ENCODE measurements at places on chromosomes 6 and 20. TPM values are rescaled to one million over a fixed set of nuclear protein-coding genes. Genes with fewer than 3 reads are reported as not detected.

- DNase-seq = peak; percentile 77
These were observed 693 bp downstream of the HLA-F start for GRCh38 chr6:29723666-29724588.

- no peak for DNase-seq
These were observed 65.9 kb downstream of the CRYBG1 start for GRCh38 chr6:106426250-106426970.

DNA sequence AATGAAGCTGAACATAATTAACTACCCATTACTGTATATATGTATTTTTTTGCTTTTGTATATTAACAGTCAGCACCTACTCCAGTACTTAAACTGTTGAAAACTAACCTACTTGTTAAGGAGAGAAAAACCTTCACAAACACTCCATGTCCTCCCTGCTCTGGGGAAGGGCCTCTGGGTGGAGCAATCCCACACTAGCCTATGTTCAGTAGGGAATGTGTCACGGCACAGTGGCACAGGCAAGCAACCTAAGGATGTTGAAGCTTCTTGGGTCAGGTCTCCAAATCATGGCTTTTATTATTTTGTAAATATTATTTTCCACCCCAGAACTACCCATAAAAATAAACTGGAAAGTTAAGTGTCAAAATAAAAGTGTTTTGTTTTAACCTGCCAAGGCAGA lies 5.3 kb downstream of the MAN1A1 start:
- no peak for DNase-seq

DNAAF9 gene
- total RNA-seq = 22.1 TPM

DNA sequence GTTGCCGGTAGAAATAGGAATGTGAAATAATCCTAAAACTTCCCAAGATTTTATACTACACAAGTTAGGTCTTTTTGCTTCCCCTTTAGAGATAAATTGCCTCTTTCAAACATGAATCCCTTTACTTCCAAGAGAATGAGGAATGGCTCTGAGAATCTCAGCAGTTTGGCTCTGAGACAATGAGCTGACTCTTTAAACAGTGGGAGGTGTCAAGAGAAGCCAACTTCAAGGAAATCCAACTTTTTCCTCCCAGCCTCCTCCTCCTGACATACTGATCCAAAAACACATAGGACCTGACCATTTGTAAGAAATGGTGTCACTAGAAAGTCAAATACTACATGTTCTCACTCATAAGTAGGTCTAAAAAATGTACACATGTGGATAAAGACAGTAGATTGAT lies 154.2 kb downstream of the ALDH8A1 start:
- no peak for DNase-seq

DNA sequence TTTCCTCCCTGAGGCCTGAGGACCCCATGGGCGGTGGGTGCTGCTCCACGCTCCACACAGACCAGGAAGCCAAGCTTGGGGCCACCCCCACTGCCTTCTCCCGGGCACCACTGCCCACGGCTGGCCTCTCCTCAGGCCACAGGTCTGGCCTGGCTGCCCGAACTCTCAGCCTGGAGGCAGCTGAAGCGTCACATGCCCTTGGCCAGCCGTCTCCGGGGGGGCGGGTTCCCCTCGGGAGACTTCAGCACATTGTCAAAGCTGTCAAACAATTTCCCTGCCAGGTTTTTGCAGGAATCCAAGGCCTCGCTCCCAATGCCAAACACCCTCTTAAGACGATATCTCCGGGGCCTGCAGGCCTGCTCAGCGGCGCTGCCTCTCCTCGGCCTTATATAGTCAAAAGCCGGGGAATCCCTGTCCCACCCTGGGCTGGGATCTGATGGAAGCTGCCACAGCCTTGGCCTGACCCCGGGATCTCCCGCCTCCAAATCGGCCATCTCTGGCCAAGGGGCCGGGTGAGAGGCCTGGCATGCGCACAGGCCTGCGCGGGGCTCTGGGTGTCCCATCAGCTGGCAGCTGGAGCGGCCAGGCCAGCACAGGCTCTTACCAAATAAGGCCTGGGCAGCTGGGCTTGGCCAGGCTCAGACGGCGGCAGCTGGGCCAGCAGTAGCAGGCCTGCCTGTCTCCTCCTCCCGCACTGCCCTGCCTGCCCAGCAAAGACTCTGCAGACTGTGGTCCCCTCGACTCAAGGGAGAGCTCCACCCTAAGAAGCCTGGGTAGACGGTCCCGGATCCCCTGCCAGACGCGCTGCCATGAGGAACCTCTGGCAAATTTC lies 49.7 kb downstream of the RBM38 start:
- peak; percentile 94 for DNase-seq
